Inflammatory macrophage treated with lipopolysaccharide for 1 hour (primary cell): ENCODE measurements at places on chromosomes 5 and 9.

DNA sequence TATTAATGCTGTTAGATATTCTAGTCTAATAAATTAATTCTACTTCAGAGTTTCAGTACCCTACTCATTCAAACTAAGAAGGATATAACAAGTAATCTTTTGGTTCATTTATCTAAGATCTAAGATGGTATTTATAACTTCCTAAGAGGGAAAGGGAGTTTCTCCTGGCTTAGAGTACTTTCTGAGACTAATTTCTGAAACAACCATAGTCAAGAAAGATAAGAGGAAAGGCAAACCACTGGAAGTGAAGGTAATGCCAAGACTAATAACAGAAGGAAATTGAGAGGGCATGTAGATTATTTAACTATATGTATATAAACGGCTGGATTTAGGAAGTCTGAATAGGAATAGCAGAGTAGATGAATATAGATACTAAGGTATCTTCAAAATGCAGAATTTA is 112.4 kb upstream of the ACOT12 start:
- DNase-seq, result no peak

DNA sequence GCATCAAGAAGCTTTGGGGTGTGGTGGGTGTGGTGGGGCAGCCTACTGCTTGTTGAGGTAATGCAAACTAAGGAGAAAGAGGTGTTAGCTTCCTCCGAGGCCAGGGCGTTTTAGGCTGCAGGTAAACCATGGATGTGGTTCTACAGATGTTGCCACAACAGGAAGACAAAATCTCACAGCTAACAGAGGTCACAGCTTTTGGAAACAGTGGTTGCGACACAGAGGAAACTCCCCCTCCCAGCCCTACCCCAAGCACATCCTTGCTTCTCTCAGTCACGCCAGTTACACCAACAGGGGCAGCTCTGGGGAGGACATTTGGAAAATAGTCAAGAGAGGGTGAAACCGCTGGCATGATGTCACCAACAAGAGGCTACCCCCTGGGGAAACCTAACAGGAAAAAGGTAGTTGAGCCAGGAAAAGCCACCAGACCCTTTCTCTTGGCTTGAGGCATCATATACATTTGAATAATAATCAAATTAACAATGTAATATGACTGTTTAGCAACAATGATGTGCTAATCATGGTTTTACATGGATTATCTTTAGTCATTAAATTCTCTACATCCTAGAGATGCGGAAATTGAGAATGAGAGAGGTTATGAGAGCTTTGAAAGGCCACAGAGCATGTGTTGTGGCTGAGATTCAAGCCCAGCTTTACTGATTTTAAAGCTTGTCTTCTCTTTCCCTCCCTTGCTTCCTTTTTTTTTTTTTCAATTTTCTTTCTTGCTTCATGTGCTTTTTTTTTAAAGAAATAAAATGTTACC is 82.2 kb upstream of the IL12B start:
- peak; percentile 98 for DNase-seq

- DNase-seq, result no peak
These were observed 80.2 kb upstream of the LIFR start for GRCh38 chr5:38636626-38637025.

GRCh38 chr9:122333169-122333808 is 37.5 kb upstream of the PTGS1 start:
- peak; percentile 15 for DNase-seq

GRCh38 chr5:74636552-74636951 is 4.0 kb downstream of the ENC1 start:
- DNase-seq, result no peak

- DNase-seq, result no peak
These were observed 129.1 kb upstream of the ZNF462 start for GRCh38 chr9:106733828-106734380.

DNA sequence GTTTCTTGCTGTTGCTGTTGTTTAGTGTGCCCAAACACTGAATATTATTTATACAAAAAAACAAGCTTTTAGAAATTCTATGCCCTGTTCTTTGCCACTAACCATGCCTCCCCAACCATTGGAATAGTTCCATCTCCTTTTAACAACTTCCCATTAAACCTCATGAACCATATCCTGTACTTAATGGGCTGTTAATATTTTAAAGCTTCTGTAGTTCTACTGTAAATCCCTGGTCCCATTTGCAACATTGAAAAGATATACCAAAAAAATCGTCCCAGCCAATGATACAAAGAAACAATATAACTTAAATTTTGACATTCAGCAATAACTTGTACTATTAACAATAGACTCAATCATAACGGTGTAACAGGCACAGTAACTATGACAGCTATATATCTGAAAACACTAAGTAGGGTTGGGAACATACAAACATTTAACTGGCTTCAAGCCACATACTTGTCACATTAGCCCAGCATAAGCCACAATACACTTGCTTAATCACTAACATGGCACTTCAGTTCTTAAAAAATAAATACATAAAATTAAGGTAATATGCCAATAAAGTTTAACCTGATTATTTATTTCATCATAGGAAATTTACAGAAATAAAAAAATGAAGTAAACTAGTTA is 86.1 kb downstream of the ADAMTS6 start:
- DNase-seq, result no peak

DNA sequence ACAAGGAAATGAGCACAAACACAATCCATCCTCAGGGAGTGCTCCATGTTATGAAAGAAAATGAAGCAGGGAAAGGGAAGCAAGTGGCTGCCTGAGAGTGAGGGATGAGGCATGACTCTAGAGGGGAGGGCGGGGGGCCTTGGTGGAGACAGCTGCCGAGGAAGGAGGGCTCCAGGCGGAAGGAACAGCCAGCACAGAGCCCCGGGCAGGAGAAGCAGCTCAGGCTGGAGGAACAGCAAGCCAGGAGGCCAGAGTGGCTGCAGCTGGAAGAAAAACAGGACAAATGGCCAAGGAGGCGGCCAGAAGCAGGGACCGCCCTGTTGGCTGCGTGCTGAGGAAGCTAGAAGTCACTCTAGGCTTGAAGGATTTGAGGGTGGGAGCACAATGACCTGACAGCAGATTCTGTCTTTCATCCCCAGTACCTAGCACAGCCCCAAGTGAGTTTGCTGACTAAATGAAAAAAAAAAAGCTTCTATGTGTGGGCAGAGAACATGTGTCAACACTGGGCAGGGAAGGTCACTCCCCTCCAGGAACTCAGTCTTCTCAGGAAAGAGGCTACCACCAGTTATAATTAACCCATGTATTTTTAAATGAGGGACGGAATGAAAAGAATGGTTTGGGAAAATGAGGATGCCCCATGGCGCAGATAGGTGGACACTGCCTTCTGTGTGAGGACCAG is 142.8 kb downstream of the DCP2 start:
- no peak for DNase-seq

DNA sequence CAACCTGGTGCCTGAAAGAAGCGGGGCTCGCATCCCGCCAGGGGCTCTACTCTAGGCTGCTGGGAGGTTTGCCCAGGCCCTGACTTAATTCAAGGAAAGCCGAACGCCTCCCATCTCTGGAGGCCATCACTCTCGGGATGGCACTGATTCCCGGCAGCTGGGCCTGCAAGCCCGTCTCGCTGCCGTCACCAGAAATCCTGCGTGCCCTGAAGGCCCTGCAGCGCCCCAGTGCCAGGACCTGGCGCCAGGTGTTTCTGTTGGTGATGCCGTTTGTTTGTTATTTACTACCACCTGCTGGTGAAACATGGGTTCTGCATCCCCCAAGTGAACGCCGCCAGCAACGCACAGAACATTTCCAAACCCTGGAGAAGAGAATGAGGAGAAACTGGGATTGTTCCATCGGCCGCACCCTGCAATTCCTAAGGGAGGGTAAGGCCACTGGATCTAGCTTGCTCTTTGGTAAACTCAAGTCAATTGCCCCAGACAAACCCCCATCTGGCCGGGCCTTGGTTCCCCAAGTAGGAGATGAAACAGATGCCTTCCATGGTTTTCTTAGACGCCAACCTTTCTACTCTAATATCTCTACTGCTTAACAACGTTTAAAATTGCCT is 77.9 kb downstream of the AK8 start:
- DNase-seq, result peak; percentile 72

- DNase-seq, result no peak
These were observed 1011.5 kb upstream of the NUDT12 start for GRCh38 chr5:104573949-104574709.

DNA sequence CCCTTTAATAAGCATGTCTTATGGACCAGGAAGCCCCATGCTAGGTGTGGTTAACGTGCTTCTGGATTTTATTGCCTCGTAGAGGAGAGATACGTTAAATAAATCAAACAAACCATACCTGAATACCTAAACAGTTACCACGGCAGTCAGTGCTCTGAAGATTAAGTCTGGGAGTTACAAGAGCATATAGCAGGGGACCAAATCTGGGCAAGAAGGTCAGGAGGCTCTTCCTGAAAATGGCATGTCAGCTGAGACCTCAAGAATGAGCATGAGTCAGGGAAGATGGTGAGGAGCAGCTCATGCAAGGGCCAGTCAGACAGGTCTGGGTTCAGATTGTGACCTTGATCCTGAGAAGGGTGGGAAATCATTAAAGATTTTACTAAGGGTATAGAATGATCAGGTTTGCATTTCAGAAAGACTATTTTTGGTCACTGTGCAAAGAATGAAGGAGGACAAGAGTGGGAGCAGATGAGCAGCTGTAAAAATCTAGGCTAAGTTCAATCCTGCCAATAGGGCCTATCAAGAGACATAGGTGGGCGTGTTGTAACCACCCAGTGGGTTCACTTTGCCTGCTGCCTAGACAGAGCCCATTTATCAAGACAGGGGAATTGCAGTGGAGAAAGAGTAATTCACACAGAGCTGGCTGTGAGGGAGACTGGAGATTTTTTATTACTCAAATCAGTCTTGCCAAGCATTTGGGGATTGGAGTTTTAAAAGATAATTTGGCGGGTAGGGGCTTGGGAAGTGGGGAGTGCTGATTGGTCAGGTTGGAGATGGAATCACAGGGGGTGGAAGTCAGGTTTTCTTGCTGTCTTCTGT is 4.8 kb upstream of the ZNF366 start:
- no peak for DNase-seq

- no peak for DNase-seq
These were observed 1800.2 kb downstream of the MAT2B start for GRCh38 chr5:165305596-165305995.

DNA sequence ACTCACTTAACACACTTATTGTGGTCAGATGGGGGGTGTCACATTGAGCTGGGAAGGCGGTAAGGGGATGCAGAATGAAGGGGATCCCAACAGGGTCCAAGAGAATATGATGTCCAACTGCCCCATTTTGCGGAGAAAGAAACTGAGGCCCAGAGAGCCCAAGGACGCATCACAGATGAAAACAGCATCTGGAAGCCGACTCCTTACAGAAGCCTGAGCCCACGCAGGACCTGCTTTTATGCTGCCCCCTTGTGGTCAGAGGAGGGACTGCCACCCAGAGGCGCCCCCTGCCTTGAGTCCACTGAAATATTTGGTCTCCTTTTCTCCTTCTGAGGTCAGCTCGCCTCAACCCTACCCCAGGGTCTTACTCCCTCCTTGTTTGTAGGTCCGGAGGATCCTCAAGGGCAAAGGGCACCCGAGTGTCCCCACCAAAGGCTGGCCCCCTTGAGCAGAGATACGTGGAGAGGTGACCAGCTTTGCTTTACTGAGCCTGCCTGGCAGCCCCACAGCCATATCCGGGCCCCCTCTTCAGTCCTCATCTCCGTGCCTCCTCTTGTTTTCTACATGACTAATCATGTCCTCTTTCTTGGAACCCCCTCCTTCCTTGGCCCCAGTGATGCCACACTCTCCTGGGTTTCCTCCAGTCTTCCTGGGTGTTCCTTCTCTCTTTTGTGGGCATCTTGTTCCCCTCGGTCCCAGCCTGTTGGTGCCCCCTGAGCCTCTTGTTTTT is 30.0 kb upstream of the TTLL11 start:
- peak; percentile 56 for DNase-seq

DNA sequence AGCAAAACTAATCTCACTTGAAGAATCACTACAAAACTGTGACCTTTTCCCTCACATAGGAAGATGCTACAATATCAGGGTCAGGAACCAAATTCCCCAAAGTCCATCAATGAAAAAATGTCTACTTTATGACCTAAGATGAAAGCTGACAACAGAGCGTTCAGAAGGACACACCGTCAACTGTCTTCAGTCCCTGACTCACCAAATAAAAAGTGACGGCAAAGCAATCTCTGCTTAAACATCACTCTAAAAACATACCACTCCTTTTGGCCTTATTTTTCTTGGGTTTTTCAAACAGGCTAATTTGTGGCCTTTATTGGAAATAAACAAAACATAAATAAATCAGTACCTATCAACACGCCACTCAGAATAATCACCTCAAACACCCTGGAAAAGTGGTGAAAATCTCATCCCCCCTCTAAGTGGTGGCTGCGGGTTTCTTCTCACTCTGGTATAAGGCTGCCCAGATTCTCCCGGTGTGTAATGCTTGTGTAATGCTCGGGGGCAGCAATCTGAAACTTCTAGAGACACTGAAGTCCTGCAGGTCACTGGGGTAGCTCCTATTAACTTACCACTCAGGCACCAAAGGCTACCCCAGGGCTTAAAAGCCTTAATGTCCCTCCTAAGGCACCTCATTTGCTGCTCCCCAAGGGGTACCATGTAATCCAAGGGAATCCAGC is 29.5 kb downstream of the SEMA4D start:
- no peak for DNase-seq

GRCh38 chr5:168702511-168702910 is 123.3 kb upstream of the PANK3 start:
- no peak for DNase-seq

GRCh38 chr9:103889989-103890388 is 204.1 kb upstream of the SMC2 start:
- DNase-seq, result no peak

GRCh38 chr5:31377274-31377946 is 154.5 kb downstream of the DROSHA start:
- DNase-seq, result no peak

GRCh38 chr5:9174446-9174845 is 371.4 kb downstream of the SEMA5A start:
- no peak for DNase-seq

DNA sequence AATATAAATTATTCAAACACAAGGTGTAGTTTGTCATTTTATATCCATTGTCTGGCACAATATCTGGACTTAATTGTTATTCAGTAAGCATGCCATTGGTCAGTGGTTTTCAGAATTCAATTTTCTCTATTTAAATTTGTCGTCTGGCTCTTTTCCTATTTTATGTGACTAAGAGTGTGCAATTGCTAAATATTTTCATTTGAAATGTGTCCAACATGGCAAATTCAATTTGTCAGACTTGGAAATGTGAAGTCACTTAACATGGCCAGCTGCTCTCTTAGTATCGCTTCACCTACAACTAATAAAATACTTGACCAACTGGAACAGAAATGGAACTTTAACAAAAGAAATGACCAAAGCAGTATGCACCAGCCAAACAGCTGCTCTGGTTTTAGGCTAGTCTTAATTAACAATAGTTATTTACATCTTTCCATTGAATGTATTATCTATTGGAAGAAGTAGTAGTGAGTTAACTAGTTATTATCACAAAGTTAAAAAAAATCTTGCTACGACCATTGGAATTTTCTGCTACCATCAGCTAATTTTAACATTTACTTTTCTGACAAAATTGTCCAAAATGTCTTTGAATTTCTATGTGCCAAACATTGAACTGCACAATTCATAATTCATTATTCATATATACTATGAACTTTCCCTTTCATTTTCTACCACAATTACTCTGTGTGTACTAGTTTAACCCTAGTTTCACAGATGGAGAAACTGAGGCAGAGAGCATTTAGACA is 720.7 kb upstream of the FAM174A start:
- no peak for DNase-seq
